ENCODE measurements at places on chromosomes 16 and 17.

GRCh38 chr16:7097518-7097917 lies 235.1 kb upstream of the RBFOX1 start:
- no peak for DNase-seq

GRCh38 chr17:79071161-79071740 lies 3.4 kb upstream of the ENGASE start:
- no peak for DNase-seq

- DNase-seq, result no peak
Measured at GRCh38 chr16:66618588-66619375, 14.3 kb downstream of the CMTM3 start.

DNA sequence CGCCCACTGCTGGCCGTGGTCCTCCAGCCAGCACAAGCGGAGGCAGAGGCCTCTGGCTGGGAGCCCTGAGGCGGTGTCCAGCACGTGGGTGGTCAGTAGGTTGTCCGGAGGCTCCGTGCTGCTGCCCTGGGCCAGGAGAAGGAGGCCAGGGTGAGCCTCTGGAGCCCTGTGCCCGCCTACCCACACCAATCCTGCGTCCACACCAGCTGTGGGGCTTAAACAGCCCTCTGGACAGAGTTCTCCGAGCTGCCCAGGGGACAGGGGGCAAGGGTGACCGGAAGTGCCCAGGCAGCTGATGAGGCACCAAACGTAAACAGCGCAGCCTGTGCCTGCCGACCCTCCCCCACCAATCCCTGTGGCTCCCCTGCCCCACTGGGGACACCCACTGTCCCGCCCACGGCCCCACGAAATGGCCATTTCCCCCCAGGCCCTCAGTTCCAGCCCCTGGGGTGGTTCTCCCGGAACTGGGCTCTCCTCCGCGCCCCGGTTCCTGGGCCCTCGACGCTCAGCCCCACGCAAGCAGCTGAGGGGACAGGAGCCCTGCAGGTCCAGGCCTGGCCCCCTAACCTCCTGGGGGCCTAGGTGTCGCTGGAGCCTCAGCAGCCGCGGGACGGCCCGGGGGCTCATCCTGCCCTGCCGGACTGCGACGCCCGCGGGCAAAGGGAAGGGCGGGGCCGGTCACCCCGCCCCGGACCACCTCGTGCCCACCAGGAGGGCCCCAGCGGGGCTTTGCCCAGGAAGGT lies 27.9 kb upstream of the DBNDD1 start:
- no peak for DNase-seq

- DNase-seq, result no peak
Measured at GRCh38 chr17:59375857-59376256, 44.4 kb downstream of the YPEL2 start.

DNA sequence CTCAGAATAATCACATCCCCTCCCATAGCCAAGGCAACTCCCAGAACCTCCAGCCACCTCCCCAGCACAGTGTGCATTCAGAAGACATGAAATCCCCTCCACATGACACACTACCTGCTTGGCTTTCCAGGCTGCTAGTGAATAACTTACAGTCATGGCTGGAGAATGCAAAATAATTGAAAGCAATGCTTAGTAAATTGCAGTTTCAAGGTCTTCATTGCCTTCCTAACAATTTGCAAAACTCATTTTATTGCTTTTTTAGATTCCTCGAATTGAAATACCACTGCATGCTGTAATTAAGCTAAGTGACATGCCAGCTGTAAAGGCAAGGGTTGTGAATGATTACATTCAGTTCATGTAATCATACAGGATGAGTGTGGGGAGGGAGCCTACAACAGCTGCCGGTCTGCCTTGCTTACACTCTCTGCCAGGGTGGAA lies 29.0 kb upstream of the HOXB13 start:
- DNase-seq, result no peak

- DNase-seq, result no peak
Measured at GRCh38 chr16:10067406-10067805, 114.8 kb downstream of the GRIN2A start.

GRCh38 chr17:51165680-51166197 lies 472 bp upstream of the NME2 start:
- peak; percentile 28 for DNase-seq

- DNase-seq, result no peak
Measured at GRCh38 chr16:70766176-70766575, 34.8 kb downstream of the VAC14 start.

DNA sequence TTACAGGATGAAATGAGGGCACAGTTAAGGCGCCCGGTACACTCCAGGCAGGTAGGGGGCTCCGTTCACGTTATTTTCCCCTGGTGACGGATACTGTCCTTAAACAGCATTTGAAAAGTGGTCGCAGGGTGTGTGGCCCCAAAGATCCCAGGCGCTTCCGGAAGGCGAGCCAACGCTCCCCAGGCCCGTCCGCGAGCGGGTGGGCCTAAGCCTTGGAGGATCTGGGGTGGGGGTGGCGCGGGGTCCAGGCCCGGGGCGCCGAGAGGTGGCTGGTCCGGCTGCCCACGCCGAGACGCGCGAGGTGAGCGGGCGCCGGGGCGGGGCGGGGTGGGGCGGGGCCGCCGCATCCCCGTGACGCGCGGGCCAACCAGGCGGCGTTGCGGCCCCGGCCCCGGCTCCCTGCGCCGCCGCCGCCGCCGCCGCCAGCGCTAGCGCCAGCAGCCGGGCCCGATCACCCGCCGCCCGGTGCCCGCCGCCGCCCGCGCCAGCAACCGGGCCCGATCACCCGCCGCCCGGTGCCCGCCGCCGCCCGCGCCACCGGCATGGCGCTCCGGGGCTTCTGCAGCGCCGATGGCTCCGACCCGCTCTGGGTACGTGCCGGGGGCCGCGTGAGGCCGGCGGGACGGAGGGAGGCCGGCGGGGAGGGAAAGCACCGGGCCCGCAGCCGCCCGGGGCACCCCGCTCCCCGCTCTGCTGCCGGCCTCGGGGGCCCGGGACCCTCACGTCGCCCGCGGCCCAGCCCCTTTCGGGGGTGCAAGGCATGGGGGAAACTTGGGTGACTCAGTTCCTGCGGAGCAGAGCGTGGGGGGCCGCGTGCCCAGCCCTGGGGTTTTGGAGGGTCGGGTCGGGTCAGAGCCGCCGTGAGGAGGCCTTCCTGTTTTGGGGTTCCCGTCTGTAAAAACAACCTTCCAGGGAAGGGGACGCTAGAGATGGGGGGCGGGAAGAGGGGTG lies at the start of gene ABCC1:
Gene ABCC1, plus strand, starts transcription at position 407 of the 951 bp plus-strand sequence. Its CDS starts 136 bp downstream, at position 543.
- DNase-seq, result no peak

GRCh38 chr17:49578414-49578813 lies 2.7 kb downstream of the NXPH3 start:
- no peak for DNase-seq

DNA sequence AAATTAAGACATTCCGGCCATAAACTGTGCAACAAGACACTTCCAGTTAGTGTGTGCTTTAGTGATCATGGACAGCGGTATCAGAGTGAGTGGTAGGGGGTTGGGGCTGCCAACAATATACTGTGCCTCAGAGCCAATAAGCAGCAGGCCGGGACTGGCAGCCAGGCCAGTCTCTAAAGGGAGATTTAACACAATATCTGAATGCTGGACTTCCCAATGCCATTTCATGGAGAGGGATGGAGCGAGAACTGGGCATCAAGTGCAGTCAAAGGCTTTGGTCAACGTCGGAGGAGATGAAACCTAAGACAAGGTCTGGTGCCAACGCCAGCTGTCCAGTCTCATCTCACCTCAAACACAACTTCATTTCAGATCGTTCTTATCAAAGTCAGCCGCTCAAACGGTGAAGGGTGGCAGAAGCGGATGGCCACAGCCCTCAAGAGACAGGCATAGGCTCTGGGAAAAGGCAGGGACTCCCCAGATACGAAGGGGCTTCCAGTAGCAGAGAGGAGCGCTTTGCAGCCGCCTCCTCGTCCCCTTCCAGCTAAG lies 935 bp downstream of the USP32 start:
- no peak for DNase-seq

GRCh38 chr16:49856672-49857330 lies 889 bp upstream of the ZNF423 start:
- DNase-seq, result peak; percentile 5

DNA sequence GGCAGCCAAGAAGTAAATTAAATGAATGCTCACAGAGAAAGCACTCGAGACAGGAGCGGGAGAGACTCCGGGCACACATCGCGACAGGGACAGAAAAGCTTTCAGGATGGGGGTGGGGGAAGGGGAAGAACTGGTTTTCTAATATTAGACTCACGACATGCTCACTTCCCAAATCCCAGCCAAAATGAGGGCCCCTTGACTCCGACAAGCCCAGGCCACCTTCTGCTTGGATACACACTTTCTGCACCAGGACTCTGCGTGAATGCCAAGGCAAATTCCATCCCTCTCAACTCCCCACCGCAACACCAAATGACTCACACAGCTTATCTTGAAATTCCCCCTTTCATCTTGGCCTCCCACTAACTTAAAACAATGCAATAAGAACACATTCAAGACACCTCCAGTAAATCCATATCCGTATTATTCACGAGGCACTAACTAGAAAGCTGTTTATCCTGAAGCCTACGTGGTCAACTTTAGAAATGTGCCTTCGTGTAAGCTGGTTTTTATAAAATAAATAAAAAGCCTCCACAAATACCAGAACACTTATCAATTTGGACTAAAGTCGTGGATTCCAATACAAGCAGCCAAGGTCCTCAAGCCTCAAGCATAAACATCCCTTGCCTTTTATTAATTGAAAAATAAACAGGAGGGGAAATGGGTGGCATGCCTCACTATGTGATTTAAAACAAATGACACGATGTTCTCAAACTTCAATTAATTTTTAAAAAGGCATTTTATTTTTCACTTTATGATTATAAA lies 46.1 kb downstream of the NXN start:
- DNase-seq, result peak; percentile 39

- DNase-seq, result no peak
Measured at GRCh38 chr17:64340557-64340956, 50.1 kb downstream of the PECAM1 start.

GRCh38 chr16:31168848-31169247 lies 11.1 kb upstream of the FUS start:
- no peak for DNase-seq

- DNase-seq, result no peak
Measured at GRCh38 chr17:57281887-57282286, 25.6 kb downstream of the MSI2 start.

DNA sequence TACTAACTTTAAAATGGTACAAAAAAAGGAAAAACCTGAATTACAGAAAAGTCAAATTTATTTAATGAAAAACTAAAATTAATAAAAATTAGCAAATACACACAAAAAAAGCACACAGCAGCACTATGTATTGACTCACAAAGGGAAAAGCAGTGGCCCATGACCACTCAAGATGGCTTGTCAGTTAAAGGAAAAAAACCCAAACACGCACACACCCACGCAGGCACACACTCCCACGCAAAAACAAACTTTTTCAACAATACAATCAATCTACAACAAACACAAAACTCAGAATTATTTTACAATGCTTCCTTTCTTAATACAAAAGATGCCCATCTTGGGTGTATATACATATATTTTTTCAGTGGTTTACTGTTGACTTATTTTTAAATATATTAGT lies 24.2 kb downstream of the SIAH1 start:
- no peak for DNase-seq

- DNase-seq, result no peak
Measured at GRCh38 chr16:74465851-74466685, 44.8 kb upstream of the CLEC18B start.

- DNase-seq, result peak; percentile 16
Measured at GRCh38 chr17:57939797-57940196, 15.4 kb downstream of the CUEDC1 start.

- no peak for DNase-seq
Measured at GRCh38 chr16:51143196-51143977, 7.7 kb downstream of the SALL1 start.

DNA sequence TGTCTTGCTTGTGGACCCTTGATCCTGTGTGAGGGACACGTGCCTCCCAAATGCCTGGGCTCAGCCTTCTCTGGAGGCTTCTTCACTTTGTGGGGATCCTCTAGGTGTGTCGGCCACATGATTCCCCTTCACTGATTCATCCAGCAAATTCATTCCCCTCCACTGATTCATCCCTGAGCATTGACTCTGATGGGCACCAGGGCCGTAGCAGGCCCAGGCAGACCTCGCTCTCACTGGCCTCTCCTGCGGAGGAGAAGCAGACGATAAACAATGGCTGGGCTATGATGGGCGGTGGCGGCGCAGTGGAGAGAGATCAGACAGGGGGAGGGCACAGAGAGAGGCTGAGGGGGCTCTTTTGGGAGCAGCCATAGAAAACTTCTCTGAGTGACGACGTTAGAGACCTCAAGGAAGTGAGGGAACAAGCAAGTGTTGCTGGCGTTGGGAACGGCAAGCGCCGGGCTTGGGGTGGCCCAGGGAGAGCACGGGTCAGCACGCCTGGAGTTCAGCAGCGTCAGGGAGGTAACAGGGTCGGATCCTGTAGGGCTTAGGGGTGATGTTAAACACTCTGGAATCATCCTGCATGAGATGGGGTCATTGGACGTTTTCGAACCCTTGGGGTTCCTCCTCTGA lies 17.5 kb upstream of the RPTOR start:
- no peak for DNase-seq

Measured in DMS79 treated with DMSO at 0.1 percent for 48 hours (cell line).